Sigmoid colon (tissue), 7 donors: ENCODE measurements at places on chromosomes 6 and 20. TPM values are rescaled to one million over a fixed set of nuclear protein-coding genes. Genes with fewer than 3 reads are reported as not detected.

GRCh38 chr6:160831739-160832138, 129.7 kb downstream of the PLG start:
- H3K27me3 ChIP-seq, result no peaks in the 10 kb centered on the region
- H3K4me3 ChIP-seq, result no peak overlapping the region
- no peaks in the 10 kb centered on the region for H3K36me3 ChIP-seq
- DNase-seq, result no peak

Gene ATP5F1E
- polyA plus RNA-seq, result 62.2 TPM

Gene ARFGEF2
- 15.0 TPM for polyA plus RNA-seq

DNA sequence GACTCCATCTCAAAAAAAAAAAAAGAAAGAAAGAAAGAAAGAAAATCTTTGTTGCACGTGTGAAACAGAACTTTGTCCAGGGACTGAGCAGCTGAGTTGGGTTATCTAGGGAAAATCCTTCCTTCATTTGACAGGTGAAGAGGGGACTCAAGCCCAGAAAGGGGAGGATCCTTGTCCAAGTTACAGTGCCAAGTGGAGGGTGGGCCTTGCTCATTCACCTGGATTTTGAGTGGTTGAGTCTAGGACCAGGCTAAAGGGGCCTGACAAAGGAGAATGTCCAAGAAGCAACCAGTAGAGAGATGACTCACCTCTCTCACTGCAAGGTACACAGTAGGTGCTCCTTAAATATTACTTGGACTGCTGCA, 2.7 kb downstream of the TGIF2 start:
- no peak overlapping the region for H3K4me3 ChIP-seq
- DNase-seq, result no peak
- H3K27me3 ChIP-seq, result no peaks in the 10 kb centered on the region
- H3K4me1 ChIP-seq, result peaks cover 34% of the 10 kb centered on the region

DNA sequence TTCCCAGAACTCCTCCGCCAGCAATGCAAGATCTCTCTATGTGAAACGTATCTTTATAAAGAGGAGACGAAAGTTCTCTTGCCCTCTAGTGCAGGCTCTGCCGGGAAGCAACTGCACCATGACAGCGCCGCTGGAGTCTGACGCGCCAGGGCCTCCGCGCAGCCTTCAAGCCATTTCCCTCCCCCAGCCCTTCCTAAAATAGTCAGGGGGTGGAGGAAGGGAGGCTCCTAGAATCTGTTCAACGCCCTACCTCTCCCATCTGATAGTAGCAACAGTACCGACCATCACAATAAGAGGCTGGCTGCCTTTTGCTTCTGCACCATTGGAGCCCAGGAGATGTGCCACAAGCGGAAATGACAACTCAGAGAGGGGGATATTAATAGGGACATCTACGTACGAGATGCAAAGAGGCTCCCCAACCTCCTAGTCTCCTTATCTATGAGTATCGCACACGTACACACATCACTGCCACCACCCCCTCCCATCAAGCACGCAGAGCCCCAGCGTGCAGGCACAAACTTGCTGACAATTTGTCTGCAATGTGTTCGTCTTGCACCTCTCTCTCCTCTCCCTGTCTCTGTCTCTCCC, 1.0 kb downstream of the SYNE1 start:
- no peaks in the 10 kb centered on the region for H3K27me3 ChIP-seq
- H3K36me3 ChIP-seq, result no peaks in the 10 kb centered on the region
- peak; percentile 73 for DNase-seq

Gene CUTA
- 153 TPM for polyA plus RNA-seq

DNA sequence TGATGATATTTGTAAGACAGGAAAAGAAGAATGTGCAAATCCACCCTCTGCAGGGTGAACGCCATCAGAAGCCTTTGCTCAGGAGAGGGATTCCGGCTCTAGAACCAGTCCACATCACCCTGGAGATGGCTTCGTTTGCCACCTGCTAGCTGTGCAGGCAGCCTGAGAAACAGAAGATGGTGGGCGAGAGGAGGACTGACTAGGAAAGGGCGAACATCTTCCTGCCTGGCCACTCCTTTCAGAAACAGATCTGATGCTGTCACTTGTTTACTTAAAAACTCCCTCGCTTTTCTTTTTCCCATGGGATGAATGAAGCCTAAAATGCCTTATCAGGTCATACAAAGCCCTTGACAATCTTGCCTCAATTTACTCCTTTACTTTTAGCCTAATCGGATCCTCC, 1.2 kb downstream of the PTPRA start:
- H3K27me3 ChIP-seq, result peaks cover 14% of the 10 kb centered on the region
- peak overlapping the region; percentile 98 for H3K4me3 ChIP-seq
- no peaks in the 10 kb centered on the region for H3K36me3 ChIP-seq
- peaks cover 35% of the 10 kb centered on the region for H3K4me1 ChIP-seq

Gene SH3BGRL2
- polyA plus RNA-seq, result 35.4 TPM

DNA sequence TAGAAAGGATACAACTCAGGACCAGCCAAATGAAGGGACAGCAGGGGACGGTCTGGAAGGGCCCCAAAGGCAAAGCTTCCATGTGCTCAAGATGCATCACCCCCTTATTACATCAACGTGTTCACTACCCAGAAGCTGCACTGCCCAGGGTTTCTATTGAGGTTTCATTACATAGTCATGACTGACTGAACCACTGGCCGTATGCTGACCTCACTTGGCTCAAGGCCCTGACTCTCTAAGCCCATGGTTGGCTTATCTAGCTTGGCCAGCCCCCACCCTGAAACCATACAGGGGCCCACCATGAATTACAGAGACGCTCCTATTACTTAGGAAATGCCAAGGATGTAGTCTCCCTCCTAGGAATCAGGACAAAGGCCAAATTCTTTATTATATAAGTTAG, 179.4 kb downstream of the FOXC1 start:
- H3K27me3 ChIP-seq, result no peaks in the 10 kb centered on the region
- no peak overlapping the region for H3K4me3 ChIP-seq
- H3K4me1 ChIP-seq, result no peaks in the 10 kb centered on the region
- H3K27ac ChIP-seq, result no peak overlapping the region
- H3K36me3 ChIP-seq, result no peaks in the 10 kb centered on the region
- no peak for DNase-seq

Gene STK4
- 25.7 TPM for polyA plus RNA-seq

Gene TDRD6
- 0.10 TPM for polyA plus RNA-seq

Gene HMGN4
- 67.2 TPM for polyA plus RNA-seq

DNA sequence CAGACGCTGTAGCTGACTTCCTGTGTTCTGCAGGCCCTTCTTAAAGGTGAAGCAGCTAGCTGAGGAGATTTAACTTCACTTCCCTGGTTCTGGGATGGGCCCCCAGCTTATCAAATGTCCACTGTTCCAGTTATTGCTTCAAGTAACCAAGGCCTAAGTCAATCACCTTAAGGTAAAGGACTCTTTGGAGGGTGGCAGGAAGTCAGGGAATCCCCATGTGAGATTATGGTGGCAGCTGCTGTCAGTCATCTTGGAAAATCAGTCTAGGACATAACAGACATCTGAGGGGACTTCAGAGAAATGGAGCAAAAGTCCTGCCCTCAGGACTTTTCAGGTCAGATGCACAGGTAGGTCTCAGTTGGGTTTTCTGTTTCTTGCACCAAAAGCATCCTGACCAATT, 3.8 kb downstream of the ELOVL5 start:
- H3K4me3 ChIP-seq, result no peak overlapping the region
- H3K4me1 ChIP-seq, result peaks cover 49% of the 10 kb centered on the region
- no peaks in the 10 kb centered on the region for H3K27me3 ChIP-seq
- no peak overlapping the region for H3K27ac ChIP-seq

DNA sequence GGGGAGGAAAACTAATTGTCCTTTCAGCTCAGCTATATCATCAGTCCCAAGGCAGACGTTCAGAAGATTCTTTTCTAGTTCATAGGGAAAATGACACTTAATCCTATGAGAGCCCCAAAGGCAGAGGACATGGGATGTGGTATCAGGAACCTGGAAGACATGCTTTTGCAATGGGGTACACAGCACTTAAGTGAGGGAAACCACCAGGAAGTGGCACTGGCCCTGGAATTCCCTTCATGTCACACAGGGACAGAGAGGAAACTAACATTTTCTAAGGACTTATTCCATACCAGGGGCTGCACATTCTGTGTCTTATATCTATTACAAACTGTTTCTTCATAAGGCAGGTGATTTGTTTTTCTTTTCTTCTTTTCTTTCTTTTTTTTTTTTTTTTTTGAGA, 28.2 kb downstream of the VPS52 start:
- H3K27me3 ChIP-seq, result no peaks in the 10 kb centered on the region
- H3K27ac ChIP-seq, result no peak overlapping the region
- peaks cover 7% of the 10 kb centered on the region for H3K4me1 ChIP-seq
- no peaks in the 10 kb centered on the region for H3K36me3 ChIP-seq

GRCh38 chr6:143941852-143942627, 66.0 kb downstream of the PLAGL1 start:
- no peak overlapping the region for H3K27ac ChIP-seq
- H3K36me3 ChIP-seq, result no peaks in the 10 kb centered on the region
- no peaks in the 10 kb centered on the region for H3K27me3 ChIP-seq
- H3K4me3 ChIP-seq, result no peak overlapping the region
- no peak for DNase-seq

Gene GPX6
- polyA plus RNA-seq, result not detected

- no peaks in the 10 kb centered on the region for H3K4me1 ChIP-seq
- DNase-seq, result no peak
- H3K36me3 ChIP-seq, result no peaks in the 10 kb centered on the region
These were observed 278.5 kb upstream of the MARCKS start for GRCh38 chr6:113578691-113579090.

DNA sequence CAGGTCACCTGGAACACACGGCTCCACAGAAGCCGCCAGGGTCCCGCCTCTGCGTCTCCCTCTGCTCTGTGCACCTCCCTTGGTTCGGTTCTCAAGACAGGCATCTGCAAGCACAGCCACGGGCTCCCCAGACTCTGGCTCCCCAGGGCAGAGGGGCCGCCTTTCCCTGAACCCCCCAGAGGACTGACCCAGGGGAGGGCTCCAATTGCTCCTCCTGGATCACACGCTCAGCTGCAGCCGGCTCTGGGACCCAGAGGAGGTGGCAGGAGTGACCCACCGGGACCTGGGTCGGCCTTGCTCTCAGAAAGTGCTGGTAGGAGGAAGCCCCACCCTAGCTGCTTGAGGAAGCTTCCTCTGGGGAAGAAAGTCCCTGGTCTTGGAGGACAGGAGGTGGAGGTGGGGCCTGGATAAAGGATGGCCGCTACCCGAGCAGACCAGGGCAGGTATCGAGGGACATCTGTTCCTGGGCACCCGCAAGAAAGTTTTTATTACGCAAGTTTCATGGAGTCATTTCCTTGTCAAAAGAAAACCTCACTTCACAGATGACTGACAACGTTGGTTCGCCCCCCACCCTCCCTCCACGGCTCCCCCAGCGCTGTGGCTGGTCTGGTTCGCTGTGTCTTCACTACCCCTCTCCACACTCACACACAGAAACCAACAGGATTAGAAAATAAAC, 103.9 kb upstream of the AFDN start:
- no peaks in the 10 kb centered on the region for H3K36me3 ChIP-seq
- no peak overlapping the region for H3K27ac ChIP-seq
- H3K27me3 ChIP-seq, result no peaks in the 10 kb centered on the region
- peak; percentile 41 for DNase-seq

DNA sequence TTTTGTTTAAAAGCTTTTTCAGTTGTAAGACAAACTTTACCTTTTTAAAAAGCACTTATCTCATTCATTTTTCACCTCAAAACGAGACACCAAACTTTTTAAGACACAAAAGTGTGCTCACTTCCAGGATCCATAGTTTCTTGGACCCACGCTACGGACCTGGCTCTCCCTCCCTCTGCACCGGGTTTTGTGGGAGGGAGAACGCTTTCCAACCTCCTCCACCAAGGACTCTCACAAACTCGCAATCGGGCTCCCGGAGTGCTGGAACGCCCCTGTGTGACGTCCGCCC, 436 bp downstream of the CAGE1 start:
- peaks cover 17% of the 10 kb centered on the region for H3K36me3 ChIP-seq
- H3K27ac ChIP-seq, result peak overlapping the region; percentile 92
- peak; percentile 86 for DNase-seq

- H3K27ac ChIP-seq, result no peak overlapping the region
- no peaks in the 10 kb centered on the region for H3K36me3 ChIP-seq
- H3K27me3 ChIP-seq, result no peaks in the 10 kb centered on the region
These were observed 95.4 kb upstream of the CNKSR3 start for GRCh38 chr6:154605882-154606370.

- no peaks in the 10 kb centered on the region for H3K36me3 ChIP-seq
- DNase-seq, result no peak
- H3K4me1 ChIP-seq, result no peaks in the 10 kb centered on the region
- H3K27ac ChIP-seq, result no peak overlapping the region
These were observed 554.8 kb downstream of the TBC1D32 start for GRCh38 chr6:120779441-120779840.

Gene MEA1
- 59.1 TPM for polyA plus RNA-seq

DNA sequence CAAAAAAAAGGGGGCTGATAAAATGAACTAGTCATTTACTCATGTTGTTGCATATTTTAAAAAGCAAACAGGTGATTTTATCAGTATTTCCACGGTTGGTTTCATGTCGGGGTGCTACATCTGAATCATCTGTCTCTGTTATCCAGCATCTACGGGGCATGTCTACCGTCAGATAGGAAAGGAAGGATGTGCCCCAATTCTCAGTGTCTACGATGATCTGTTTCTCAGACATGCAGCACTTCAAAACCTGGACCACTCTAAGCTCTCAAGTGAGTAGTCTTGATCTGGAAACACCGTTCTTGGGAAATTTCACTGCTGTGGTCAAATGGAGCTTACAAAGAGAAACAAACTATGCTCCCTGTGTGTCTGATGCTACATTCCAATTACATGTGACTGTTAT, 240.3 kb upstream of the TAB2 start:
- H3K4me3 ChIP-seq, result no peak overlapping the region
- peaks cover 53% of the 10 kb centered on the region for H3K4me1 ChIP-seq
- no peak for DNase-seq
- H3K27ac ChIP-seq, result no peak overlapping the region

DNA sequence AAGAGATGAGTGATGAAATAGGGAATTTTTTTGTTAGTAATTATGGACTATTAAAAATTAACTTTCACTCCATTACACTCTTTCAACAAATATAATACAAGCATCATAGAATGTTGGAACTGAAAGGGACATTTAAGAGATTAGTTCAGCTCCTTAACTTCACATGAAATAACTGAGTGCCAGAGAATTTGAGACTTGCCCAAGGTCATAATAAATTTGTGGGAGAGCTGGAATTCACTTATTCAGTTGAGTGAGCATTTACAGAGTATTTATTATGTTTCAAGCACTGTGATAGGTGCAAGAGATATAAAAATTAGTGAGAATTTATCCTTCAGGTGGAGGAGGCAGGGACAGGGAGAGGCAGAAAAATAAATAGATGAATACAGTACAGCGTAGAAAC, 154.6 kb downstream of the KCNQ5 start:
- H3K4me1 ChIP-seq, result no peaks in the 10 kb centered on the region
- H3K4me3 ChIP-seq, result no peak overlapping the region
- H3K27me3 ChIP-seq, result no peaks in the 10 kb centered on the region
- no peaks in the 10 kb centered on the region for H3K36me3 ChIP-seq
- DNase-seq, result no peak

GRCh38 chr6:125714441-125715090, 34.9 kb upstream of the HEY2 start:
- DNase-seq, result no peak
- H3K36me3 ChIP-seq, result no peaks in the 10 kb centered on the region
- no peak overlapping the region for H3K27ac ChIP-seq
- no peaks in the 10 kb centered on the region for H3K4me1 ChIP-seq
- H3K4me3 ChIP-seq, result no peak overlapping the region
